ENCODE measurements at places on chromosomes 13 and 19.

DNA sequence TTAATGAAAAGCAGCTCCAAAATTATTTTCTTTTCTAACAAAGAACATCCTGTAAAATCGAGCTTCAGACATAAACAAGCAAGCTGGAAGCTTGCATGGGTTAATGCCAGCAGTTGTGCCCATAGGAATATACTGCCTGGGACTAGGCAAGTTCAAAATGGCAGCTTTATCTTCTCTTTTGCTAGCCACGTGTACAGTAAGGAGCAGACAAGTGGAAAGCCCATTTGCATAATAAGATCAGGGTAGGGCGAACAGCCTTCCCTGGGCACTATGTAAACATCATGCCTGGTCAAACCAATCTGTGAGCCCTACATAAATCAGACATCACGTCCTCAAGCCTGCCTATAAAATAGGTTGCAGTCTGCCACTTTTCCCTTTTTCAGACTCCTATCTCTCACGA is 489.7 kb downstream of the RFC3 start:
- DNase-seq, result no peak

DNA sequence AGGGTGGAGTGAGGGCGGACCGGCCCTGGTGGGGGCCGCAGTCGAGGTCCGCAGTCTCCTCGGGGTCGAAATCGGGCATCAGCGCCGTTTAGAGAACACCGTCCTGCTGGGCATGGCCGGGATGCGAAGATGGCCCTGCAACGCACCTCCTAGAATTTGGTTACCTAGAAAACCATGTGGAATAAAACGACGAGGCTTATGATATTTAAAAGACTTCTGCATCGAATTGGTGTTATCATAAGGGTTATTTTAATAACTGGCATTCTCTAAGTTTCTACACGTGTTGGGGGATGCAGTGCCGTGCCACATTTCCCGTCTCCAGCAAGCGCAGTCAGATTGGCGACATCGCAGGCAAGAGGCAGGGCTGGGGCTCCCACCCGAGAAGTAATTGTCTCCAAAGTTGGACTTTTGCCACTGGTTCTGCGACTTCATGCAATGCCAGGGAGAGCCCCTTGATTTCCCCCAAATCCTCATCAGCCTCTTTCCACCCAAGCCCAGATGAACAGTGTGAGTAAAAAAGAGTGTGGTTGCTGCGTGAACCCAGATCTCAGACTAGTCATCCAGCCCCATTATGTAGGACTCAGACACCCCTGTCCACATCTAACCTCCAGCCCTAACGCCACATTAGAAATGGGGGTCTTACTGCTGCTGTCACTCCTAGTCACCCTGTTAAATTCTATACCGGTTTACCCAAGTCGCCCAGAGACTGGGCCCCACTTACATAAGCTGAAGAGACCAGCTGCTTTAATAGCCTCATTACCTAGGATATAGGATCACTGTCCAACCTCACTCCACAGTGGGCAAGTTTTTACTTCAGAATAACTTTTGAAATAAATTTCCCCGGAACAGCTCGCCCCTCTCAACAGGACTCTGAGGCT is 571 bp upstream of the DHRS12 start:
- DNase-seq, result no peak

DNA sequence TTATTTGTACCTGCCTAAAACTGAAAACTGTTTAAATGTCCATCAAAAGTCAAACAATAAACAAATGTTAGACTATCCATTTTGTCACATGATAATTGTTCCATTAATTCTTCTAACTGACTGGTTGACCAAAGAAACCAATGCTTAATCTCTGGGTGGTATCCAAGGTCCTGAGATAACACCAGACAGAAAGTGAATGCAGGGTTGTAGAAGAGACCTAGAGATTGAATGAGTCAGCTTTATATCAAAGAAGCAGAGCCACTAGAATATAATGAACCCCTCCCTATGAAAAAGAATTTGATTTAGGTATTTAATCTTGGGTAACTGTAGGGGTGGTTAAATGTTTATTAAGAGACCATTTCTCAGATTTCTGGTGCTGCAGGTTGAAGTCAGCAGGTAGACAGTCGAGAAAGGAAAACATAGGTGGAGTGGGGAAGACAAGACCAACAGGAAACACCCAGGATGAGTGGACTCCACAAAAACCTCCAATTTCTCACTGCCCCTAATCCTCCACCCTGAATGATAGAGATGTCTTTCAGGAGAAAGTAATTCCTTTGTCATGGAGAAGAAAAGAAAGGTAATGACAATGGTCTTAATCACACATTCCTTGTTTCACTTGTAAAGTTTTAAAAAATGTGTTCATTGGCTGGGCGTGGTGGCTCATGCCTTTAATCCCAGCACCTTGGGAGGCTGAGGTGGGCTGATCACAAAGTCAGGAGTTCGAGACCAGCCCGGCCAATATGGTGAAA is 536.4 kb downstream of the IRS2 start:
- DNase-seq, result no peak

DNA sequence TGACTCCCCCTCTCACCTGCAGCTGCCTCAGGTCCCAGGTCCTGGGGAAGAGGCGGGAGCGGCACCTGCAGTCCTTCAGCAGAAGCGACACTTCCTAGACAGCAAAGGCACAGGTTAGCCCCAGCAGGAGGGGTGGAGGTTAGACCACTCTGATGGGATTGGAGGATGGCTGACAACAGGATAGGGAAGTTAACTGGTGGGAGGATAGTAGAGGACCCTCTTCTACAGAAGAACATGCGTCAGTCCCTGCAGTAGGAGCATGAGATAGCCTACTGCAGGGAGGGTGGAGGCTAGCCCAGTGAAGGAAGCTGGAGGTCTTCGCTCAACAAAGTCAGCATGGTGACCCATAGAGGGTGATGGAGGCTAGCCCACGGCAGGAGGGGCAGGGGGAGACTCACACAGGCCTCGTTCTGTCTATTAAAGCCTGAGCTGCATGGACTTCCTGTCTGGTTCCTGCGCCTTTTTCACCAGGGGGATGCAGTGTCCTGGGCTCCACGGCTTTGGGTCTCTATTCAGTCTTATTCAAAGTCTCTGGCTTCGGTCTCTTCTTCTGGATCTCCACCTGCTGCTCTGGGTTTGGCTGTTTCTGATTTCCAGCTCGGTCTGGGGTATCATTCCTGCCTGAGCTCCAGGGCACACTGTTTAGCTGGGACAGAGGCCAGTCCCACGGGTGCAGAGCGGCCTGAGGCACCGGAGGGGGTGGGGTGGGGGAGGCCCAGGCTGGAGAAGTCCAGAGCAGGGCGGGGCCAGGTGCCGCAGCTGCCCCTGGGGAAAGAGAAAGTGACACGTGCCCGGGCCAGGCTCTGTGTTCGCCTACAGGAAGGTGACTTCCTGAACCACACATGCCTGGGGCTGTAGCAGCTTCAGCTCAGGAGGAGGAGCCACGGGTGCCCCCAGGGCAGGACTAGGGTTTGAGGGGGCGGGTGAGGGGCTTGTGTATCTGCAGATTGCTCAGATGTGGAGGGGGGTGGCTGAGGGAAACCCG is 7.3 kb downstream of the IFNL3 start:
- DNase-seq, result peak; percentile 26

DNA sequence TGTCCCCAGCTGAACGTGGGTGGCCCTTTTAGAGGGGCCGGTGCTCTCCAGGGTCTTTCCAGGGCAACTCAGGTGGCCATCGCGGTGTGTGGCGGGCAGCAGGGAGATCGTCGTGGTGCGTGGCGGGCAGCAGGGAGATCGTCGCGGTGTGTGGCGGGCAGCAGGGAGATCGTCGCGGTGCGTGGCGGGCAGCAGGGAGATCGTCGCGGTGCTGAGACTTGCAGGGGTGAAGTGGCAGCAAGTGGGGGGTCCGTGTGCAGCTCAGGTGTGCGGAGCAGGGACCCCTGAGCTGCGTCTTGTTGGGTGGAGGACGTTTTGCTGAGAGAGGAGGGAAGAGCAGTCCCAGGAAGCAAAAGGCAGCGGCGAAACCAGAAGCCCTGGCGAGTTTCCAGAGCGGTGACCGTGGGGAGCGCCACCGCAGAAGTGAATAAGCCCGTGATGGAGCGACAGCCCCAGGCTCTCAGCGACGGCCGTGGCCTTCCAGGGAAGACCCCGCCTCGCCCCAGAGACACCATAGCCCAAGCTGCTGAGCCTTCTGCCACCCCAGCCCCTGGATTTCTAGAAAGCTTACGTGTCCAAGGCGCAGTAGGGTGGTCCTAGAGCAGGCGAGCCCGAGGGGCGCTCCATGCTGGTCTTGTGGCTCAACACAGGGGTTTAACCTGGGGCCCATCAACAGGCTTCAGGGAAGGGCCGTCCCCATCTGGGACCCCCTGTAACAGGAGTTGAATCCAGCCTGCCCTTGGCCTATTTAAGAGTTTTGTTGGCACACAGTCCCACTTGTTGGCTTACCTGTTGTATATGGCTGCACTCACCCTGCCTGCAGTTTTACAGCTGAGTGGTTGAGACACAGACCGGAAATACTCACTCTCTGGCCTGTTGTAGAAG is 5.4 kb downstream of the NCLN start:
- no peak for DNase-seq
